ENCODE measurements at places on chromosomes 2 and 18.
A peak's percentile ranks its signal among the peaks of the same experiment; 100 is the strongest.

- no peak for DNase-seq
These were observed 66.8 kb downstream of the LINC00305 start for GRCh38 chr18:64082054-64082453.

DNA sequence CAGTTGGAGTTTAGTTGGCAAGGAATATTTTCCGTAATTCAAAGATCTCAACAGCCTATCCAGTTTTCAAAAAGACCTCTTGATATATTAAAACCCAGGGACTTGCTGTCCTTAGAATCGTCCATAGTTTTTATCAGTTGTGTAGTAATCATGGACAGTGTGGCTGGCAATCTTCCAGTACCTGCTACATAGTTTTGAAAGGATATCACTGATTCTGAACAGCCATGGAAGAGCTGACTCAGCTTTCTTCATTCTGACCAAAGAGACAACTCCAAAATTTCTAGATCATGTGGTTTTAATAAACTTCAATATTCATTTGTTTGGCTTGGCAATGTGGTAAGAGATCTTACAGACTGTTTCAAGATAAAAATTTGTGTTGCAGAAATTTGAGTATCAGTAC is 616.7 kb downstream of the TDRD15 start:
- no peak for DNase-seq

DNA sequence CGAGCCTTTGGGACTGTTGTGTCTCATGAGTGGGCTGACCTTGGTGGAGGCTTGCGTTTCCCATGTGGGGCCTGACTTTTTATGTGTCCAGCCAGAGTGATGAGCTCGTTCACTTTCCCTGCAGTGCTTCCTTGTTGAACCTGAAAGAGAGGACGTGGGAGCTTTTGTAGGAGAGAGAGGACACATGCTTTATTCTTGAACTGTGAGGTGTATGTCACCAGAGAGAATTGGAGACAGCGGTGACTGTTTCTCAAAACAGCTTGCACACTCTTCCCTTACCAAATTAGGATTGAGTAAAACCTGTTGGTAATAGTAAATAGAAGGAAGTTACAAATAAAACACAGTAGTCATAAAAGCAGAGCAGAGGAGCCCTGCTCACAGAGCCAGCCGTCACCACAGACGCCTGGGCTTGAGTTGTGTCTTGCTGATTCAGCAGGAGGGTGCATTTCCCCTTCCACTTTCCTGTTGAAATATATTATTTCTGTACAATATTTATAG is 60.7 kb downstream of the INPP4A start:
- DNase-seq = no peak

- DNase-seq = no peak
These were observed 2.3 kb downstream of the CEP192 start for GRCh38 chr18:12993439-12993838.

GRCh38 chr18:73007915-73008308 is 140.1 kb upstream of the NETO1 start:
- no peak for DNase-seq

GRCh38 chr2:241132538-241133435 is 16.5 kb downstream of the PASK start:
- no peak for DNase-seq

DNA sequence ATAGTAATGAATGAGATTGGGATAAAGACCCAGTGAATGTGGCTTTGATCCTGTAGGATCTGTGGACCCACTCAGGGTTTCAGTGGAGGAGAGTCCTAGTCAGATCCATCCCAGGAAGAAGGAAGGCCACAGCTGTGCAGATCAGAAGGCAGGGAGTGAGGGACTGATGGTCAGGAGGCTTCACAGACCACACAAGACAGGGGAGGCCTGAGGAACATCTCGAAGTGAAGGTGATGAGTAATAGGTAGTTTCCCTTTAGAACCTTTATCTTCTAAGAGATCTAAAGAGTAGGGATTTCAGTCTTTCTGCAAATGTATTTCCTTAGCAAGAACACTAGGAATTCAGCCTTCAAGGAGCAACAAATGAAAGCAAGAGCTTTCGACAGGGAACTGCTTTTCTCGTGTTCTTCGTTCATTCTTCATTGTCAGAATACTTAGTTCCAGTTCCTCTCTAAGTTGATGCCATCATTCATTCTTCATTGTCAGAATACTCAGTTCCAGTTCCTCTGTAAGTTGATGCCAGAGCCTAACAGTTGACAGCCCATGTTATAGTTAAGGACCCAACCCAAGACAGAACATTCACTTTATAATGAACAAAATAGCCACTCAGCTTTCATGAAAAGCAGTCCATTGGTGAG is 150.2 kb upstream of the EPAS1 start:
- no peak for DNase-seq

- DNase-seq = no peak
These were observed 813.9 kb upstream of the CNTNAP5 start for GRCh38 chr2:123211181-123211580.

DNA sequence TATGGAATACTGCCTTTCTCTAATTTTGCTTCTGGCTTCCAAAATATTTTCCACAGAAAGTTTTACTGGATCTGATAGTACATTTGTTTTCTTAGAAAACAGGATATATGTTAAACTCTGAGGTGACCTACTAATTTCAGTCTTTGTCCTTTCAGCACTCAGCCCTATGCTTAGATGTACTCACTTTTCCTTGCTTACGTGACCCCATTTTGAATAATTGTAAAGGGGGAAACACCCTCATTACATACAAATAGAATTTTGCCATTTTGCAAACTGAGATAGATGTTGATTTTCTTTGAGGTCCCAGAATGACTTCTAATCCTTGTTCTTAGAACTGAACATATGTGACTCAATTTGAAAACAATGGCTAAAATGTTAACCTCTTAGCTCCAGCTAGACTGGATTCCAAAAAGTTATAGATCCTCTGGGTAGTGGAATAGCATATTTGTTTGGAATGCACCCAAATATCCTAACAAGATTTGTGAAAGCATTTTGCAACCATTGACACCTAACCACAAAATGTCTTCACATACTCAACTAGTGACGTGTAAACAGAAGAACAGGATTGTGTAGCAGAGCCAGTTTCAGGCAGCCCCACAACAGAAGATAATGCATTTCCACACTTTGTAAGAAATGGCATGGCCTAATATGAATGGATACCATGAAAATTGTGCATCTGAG is 44.8 kb upstream of the EHBP1 start:
- DNase-seq = no peak

- DNase-seq = no peak
These were observed 434.7 kb upstream of the SETBP1 start for GRCh38 chr18:44246001-44246400.

- DNase-seq = no peak
These were observed 3.1 kb downstream of the ELP2 start for GRCh38 chr18:36132756-36133155.

DNA sequence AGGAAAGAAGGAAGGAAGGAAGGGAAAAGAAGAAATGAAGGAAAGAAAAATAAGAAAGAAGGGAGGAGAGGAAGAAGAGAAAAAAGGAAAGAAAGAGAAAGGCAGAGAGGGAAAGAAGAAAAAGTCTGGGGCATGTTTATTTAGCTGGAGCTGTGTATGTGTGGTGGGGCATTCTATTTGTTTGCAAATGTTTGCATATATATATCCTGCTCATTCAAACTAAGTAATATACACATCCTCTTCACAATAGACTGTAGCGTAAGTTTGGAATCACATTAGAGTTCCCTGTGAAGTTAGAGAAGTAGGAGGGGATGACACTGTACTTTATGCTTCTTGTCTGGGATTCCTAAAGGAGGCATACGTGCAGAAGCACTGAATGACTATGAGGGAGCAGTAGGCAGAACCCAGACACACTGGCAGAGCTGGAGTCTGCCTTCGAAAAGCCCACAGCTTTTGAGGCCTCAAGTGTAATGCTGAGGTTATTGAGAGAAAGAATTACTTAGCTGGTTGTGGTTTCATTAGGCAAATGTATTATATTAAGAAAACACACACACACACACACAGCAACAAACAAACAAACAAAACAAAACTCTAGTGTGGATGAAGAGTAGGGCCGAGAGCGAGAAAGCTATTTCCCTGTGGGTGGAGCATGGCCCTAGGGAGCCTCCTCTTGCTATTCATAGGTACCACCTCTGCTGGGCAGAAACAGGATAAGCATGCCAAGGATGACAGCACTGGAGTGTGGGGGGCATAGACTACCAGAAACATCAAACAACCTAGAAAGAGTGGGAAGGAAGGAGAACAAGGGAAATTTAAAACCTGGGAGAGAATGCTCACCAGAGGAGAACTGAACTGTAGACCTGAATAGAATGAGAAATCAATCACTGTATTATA is 905.1 kb upstream of the NXPH2 start:
- no peak for DNase-seq

DNA sequence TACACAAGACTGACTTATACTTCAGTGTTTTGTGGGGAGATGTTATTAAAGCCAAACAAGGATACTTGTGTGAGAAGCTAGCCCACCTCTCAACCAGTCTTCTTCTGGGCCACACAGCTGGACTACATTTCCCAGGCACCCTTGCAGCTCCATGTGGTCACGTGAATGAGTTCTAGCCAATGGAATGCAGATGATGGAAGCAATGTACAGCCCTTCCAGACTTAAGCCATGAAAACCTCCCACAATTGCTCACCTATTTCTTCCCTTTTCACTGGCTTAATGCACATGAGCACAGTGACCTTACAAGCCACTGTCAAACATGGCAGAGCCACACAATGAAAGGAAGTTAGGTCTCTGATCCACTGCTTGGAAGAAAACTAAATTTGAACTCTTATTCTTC is 20.4 kb upstream of the FEZ2 start:
- DNase-seq = no peak

DNA sequence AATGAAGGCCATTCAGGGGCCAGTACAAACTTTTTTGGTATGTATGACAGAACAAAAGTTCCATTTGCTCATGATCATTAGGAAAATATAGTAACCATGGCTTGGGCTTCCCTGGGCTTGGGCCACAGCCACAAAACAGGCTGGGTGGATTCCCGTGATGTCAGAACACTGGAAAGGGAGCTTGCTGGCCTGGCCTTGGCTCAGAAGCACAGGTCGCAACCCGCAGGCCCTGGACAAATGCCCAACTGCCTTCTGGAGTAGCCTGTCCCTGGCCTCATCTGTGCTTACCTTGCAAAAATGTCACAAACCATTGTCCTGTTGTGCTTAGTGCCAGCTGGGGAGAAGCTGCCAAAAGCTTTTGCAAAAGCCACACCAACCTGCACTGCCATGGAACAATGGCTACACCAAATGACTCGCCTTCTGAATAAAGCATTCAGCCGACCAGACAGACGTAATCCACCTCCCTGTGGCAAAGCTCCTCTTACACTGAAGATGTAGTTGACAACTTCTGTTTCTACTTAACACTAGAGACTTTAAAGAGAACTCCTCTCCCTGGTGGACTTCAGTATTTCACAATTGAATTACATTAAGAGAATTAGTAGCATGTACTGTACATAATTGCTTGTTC is 125.5 kb downstream of the ANKRD44 start:
- DNase-seq = peak; percentile 94

DNA sequence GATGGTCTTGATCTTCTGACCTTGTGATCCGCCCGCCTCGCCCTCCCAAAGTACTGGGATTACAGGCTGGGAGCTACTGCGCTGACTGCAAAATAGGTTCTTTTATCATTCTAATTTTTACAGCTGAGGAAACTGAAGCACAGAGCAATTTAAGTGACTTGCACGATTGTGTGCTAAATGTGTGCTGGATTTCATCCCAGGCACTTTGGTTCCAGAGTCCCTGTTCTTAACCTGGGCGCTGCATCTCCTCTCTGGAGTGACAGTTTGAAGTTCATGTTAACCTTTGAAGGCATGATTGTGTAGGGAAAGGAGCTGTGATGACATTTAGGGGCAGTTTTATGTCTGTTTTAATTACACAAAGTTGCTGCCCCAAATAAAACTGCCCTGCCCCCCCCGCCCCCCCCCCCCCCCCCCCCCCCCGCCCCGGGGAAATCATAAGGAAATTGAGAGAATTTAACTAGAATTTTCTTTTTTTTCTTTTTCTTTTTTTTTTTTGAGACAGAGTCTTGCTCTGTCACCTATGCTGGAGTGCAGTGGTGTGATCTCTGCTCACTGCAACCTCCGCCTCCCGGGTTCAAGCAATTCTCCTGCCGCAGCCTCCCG is 5.6 kb downstream of the ACSL3 start:
- no peak for DNase-seq

DNA sequence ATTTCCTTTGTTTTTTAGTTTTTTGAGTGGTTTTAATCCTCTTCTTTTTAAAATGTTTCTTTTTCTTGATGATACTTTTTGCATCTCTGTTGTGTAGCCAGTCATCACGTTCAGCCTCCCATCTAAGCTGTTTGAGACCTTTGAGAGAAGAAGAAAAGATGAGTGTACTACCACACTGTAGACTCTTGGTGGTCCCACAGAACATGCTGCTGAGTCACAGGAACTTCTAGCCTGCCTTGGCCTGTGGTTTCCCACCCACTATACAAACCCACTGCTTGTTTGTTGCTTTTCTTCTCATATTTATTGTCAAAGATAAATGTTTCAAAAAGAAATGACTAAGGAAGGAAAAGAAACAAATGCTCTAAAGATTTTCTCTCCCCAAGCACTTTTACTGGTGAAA is 5.5 kb downstream of the CEBPZOS start:
- DNase-seq = no peak

GRCh38 chr2:145166731-145167302 is 646.9 kb upstream of the ZEB2 start:
- DNase-seq = no peak

GRCh38 chr2:129482626-129483025 is 496.8 kb upstream of the RAB6C start:
- no peak for DNase-seq

- no peak for DNase-seq
These were observed 396.6 kb upstream of the TRIB2 start for GRCh38 chr2:12320027-12320734.

- DNase-seq = no peak
These were observed 122.2 kb upstream of the ARHGAP28 start for GRCh38 chr18:6607343-6607742.

- DNase-seq = no peak
These were observed 59.0 kb downstream of the ANKRD44 start for GRCh38 chr2:197251576-197251975.

DNA sequence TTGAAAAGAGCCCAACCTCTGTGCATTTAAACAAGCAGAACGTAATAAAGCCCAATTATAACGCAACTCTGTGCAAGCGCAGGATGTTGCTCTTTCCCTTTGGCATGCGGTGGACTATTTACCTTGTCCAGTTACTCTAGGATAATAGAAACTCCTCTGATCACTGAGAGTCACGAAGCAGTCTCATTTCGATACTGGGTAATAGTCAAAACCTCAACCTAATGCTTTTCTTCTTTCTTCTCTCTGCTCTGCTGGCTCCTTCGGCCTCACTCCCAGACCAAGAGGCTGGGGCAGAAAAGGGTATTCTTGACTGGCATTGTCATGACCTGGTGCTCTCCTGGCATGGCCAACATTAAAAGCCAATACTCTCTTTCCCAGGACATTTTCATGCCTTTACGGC is 89.7 kb upstream of the GCFC2 start:
- no peak for DNase-seq

DNA sequence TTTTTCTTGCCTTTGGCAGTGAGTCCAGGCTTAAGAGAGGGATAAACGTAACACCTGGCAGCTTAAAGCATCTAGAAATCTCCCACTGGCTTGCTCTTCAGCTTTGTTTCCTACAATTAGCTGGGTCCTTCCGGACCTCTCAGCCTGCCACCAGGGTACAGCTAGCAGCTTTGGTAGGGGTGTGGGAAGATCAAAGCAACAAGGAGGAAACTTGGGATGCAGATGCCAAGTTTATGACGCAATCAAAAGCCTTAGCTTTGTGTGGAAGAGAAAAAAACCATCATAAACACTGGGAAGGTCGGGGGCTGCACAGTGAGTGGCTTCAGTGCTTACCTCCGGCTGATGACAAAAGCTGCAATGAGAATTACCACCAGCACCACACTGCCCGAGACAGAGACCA is 116.9 kb downstream of the EPHA4 start:
- no peak for DNase-seq

GRCh38 chr2:214126135-214126534 is 284.7 kb upstream of the VWC2L start:
- no peak for DNase-seq
